ENCODE measurements at places on chromosomes 2 and 18.

- DNase-seq: no peak
These were observed 28.9 kb upstream of the ITGA6 start for GRCh38 chr2:172398440-172398839.

GRCh38 chr2:61377046-61377445 is 93.8 kb downstream of the USP34 start:
- no peak for DNase-seq

DNA sequence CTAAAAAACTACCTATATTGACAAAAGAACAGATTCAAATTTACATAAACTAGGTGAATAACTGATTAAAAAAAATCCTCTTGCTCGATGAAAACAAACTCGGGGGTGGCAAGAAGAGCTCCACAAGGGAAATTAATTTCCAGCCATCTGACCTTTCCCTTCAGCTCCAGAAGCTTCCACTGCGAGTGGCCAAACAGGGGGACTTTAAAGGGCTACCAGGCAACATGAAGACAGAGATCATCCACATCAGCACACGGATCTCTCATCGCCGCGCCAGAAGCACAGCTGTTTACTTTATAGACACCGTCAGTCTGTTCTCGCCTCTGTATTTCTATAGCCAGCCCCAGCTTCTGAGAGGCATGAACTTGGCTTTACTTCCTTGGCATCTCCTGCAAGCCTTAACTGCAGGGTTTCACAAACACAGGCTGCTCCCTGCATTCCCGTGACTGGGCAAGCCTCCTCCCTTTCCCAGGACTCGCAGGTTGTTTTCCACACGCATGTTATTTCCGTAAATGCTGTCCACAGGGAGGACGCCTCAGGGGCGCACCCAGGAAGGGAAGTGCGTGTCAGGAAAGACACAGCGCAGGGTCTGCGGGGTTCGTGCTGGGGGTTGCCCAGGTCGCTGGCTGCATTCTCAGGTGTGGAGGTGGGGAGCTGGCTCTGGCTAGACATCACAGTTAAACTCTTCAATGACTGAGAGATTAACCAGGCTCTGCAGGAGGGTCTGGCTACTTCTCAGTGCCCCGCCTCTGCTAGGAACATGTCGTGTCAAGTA is 85.0 kb downstream of the USP40 start:
- no peak for DNase-seq

- no peak for DNase-seq
These were observed 46.3 kb upstream of the LPIN2 start for GRCh38 chr18:3059272-3059671.

DNA sequence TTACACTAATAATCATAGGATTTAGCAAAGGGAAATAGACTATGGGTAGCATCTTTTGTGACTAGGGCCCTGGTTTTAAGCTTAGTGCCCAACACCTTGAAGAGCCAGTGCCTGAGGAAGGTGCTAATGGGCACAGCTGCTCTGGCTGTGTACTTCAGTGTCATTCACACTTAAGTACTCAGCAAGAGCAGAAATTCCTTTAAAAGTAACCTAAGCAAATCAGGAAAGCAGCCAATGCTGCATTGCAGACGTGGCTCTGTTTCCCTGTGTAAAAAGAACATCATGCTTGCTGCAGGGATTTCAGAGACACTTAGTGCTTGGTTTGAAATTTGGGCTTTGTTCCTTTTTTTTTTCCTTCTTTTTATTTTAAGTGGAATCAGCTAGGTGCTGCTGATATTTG is 505.4 kb downstream of the SUCLG1 start:
- DNase-seq: no peak

Measured in large intestine (tissue), 12 donors.